ENCODE measurements at places on chromosomes 4 and X. TPM values are rescaled to one million over a fixed set of nuclear protein-coding genes. Genes with fewer than 3 reads are reported as not detected.

Gene HAUS3
- total RNA-seq = 16.2 TPM

GRCh38 chrX:136781180-136781797, 557 bp upstream of the ARHGEF6 start:
- H3K4me3 ChIP-seq = no peak overlapping the region
- H3K27me3 ChIP-seq = no peaks in the 10 kb centered on the region
- no peaks in the 10 kb centered on the region for H3K36me3 ChIP-seq
- no peaks in the 10 kb centered on the region for H3K4me1 ChIP-seq
- DNase-seq = no peak

DNA sequence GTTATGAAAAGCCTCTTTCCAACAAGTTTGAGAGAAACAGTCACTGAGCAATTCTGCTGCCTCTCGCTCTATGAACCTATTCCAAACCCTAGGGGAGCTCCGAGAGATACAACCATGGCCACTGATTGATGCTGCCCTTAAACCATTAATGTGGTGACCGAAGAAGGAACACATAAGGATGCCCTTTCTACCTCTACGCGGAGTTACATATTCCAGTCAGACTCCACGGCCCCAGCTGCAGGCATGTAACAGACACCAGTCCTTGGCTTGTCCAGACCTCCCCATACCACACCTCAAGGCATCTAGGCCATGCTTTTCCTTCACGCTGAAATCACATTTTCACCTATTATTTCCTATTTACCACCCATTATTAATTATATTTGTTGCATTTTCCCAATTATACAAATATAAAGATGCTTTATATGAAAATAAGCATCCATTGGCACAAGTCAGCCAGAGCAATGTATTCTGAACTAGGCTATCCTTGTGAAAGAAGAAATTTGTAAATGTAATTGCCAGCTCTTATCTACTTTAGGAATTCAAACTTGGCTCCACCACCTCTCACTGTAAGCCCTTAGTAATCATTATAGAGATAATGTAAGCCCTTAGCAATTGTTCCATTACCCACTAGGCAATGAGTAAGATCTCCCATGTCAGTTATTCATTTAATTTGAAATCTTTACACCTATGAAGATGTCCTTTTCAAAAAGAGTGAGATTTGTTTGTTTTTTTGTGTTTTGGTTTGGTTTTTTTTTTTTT, 338.4 kb downstream of the NR3C2 start:
- no peaks in the 10 kb centered on the region for H3K27me3 ChIP-seq
- DNase-seq = no peak
- no peak overlapping the region for H3K4me3 ChIP-seq
- no peaks in the 10 kb centered on the region for H3K4me1 ChIP-seq
- no peaks in the 10 kb centered on the region for H3K36me3 ChIP-seq

GRCh38 chrX:69366183-69366582, 137.9 kb upstream of the NALF2 start:
- H3K4me1 ChIP-seq = no peaks in the 10 kb centered on the region
- no peaks in the 10 kb centered on the region for H3K27me3 ChIP-seq
- no peaks in the 10 kb centered on the region for H3K36me3 ChIP-seq
- no peak overlapping the region for H3K4me3 ChIP-seq
- H3K27ac ChIP-seq = no peak overlapping the region

GRCh38 chr4:78510681-78511080, 40.9 kb upstream of the ANXA3 start:
- no peaks in the 10 kb centered on the region for H3K36me3 ChIP-seq
- no peak overlapping the region for H3K27ac ChIP-seq
- no peaks in the 10 kb centered on the region for H3K4me1 ChIP-seq
- H3K4me3 ChIP-seq = no peak overlapping the region
- no peak for DNase-seq

Measured in aorta (tissue), 5 donors.